Stimulated activated CD8-positive, alpha-beta memory T cell treated with anti-CD3 and anti-CD28 coated beads, Interleukin-4, amount 100 ng/mL, for 1 hour (primary cell): ENCODE measurements at places on chromosomes 4 and X.

DNA sequence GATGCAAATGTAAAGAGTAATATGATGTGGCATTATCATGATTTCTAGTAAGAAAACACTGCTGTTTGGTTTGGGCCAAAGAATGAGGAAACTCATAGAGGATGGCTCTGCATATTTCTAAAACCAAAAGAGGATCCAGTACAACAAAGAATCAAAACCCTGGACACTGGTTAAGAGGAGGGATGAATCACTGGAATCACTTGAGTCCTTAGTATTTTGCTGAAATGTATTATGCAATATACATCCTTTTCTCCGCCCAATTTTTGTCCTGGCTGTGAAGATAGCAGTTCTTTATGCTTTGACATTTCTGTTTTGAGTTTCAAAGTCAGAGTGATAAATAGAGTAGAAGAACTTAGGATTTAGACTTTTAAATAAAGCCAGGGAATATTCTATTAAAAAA, 345.9 kb downstream of the PACRGL start:
- DNase-seq = no peak

DNA sequence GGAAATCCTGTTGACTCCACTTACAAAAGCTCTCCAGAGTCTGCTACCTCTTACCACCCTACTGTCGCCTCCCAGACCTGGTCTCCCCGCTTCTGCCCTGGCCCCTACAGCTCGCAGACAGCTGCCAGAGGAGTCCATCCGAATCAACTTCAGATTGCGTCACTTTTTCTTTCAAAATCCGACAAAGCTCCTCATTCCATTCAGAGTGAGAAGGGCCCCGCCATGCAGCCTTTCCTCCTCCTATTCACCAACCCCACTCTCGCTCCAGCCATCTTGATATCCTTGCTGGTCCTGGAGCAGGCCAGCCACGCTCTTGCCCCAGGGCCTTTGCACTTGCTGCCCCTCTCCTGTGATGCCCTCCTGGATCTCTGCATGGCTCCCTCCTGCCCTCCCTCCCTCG, 5.2 kb upstream of the OPN1LW start:
- DNase-seq = no peak

- no peak for DNase-seq
Observed at GRCh38 chrX:136616987-136617685, 30.8 kb upstream of the CD40LG start.

DNA sequence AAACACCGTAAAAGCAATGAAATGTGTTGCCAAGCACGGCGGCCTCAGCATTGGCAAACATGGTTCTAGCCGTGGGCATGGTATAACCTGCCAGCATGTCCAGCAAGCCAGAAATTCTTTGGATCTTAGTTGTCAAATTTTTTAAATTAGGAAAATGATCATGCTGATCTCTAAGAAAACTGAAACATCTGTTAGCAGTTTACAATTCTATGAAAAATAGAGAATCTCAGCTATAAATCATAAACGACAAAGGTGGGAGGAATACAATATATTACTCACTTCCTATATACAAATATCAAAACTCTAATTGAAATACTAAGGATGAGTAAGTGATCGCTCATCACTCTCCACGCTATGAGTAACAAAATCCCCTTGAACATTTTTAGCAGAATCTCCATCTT, 130.3 kb downstream of the ADGRA3 start:
- no peak for DNase-seq

- no peak for DNase-seq
Observed at GRCh38 chr4:19497705-19498104, 754.0 kb upstream of the SLIT2 start.

DNA sequence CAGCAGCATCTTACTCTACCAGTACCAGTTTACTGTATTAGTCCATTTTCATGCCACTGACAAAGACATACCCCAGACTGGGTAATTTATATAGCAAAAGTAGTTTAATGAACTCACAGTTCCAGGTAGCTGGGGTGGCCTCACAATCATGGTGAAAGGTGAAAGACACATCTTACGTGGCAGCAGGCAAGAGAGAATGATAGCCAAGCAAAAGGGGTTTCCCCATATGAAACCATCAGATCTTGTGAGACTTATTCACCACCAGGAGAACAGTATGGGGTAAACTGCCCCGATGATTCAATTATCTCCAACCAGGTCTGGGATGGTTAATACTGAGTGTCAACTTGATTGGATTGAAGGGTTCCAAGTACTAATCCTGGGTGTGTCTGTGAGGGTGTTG, 69.3 kb downstream of the YIPF6 start:
- no peak for DNase-seq

DNA sequence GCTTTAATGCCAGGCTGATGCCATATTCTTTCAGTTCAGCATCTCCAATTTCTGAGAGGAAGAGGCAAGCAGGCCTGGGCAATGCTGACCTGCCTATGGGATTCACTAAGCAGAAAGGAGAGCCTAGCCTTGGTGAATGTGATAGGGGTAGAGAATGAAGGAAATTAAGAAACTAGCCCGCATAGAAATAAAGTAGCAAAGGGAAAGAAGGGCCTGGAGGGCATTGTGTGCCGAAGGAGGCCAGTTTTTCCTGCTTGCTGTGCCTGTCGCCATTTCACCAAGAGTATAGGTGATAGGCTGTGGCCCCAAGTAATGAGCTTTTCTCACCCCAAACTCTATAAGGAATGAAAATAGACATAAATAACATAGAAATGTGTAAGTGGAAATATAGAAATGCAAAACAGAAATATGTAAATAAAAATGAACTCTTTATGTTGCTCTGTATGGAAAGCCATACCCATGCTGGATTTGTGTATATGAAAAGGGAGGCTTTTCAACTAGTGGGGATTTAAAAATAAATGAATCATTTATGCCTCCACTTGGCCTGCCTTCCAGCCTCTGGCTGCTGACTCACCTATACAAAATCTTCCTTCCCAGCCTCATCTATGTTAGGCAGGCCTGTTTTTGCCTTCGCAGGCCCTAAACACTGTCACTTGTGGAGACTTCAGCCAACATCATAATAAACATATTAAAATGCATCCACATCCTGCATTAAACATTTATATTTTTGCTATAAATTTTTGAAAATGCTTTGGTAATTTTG, 5.1 kb upstream of the OCRL start:
- no peak for DNase-seq

GRCh38 chrX:45422216-45422925, 221.7 kb upstream of the DIPK2B start:
- DNase-seq = no peak

GRCh38 chr4:129821963-129822362, 726.0 kb downstream of the C4orf33 start:
- no peak for DNase-seq

- no peak for DNase-seq
Observed at GRCh38 chr4:76251441-76252270, at the start of gene FAM47E. FAM47E (plus strand) TSS chr4:76251721; CDS start chr4:76251747, 26 bp downstream.
